ENCODE measurements at places on chromosomes 2 and 18.

DNA sequence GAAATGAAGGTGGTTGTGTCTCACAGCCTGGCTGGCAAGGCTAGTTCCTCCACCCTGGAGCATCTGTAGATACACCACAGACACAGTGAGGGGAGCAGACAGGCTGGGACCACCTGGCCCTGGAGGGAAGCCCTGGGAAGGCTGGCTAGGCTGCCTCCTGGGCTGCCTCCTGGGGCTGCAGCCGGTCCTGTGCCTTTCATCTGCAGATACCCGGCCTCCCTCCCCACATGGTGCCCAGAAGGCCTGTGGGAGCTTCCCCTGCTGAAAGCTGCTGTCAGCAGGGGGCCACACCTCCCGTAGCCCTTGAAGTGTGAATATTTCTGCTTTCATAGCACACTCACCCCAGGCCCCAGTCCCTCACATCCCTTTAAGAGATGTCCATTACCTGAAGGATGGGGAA, 37.6 kb downstream of the SDC1 start:
- DNase-seq, result no peak

DNA sequence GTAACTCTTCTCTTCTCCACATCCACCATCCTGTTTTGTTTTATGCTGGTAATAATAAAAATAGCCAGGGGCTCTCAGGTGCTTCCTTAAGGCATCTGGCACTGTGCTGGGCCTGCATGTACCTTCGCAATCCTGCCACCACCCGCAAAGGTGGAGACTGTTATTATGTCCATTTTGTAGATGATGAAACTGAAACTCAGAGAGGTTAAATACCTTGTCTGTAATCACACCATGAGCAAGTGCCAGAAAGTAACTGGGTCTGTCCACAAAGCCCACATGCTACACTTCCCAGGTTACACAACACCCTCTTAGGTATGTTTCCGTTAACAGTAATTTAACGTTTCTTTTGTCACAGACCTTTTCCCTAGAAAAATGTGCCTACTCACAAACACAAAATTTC, 27.0 kb downstream of the NRP2 start:
- DNase-seq, result no peak

GRCh38 chr2:101952551-101952950, 39.2 kb upstream of the IL1R2 start:
- DNase-seq, result no peak

- DNase-seq, result no peak
These were observed 93.7 kb downstream of the NOL4 start for GRCh38 chr18:34131006-34131405.

DNA sequence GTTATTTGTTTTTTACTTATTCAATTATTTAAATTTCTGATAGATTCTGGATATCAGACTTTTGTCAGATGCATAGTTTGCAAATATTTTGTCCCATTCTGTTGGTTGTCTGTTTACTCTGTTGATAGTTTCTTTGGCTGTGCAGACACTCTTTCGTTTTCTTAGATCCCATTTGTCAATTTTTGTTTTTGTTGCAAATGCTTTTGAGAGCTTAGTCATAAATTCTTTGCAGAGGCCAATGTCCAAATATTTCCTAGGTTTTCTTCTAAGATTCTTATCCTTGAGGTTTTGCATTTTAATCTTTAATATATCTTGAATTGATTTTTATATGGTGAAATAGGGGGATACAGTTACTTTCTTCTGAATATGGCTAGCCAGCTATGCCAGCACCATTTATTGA, 112.7 kb upstream of the SESTD1 start:
- no peak for DNase-seq

- DNase-seq, result peak; percentile 93
These were observed 24.9 kb downstream of the CIDEA start for GRCh38 chr18:12278741-12279682.

DNA sequence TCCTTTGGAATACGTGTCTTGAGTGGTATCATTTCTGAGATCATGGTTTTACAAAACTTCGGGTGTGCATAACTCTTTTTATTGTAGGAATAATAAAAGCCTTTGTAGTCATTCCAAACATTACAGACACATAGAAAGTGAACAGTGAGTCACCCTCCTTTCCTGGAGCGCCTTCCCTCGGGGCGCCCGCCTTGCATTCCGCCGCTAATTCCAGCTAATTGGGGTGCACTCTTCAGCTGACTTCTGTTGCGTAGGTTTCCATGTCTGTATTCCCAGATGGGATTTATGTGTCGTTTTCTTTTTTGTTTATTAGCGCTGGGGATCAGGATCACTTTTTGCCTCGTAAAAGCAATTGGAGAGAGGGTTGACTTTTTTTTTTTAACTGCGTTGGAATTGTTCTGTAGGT, 18.7 kb downstream of the SH3BP4 start:
- no peak for DNase-seq

GRCh38 chr2:5482929-5483331, 209.3 kb upstream of the SOX11 start:
- peak; percentile 5 for DNase-seq

GRCh38 chr18:13281406-13281805, 62.8 kb downstream of the LDLRAD4 start:
- DNase-seq, result no peak

DNA sequence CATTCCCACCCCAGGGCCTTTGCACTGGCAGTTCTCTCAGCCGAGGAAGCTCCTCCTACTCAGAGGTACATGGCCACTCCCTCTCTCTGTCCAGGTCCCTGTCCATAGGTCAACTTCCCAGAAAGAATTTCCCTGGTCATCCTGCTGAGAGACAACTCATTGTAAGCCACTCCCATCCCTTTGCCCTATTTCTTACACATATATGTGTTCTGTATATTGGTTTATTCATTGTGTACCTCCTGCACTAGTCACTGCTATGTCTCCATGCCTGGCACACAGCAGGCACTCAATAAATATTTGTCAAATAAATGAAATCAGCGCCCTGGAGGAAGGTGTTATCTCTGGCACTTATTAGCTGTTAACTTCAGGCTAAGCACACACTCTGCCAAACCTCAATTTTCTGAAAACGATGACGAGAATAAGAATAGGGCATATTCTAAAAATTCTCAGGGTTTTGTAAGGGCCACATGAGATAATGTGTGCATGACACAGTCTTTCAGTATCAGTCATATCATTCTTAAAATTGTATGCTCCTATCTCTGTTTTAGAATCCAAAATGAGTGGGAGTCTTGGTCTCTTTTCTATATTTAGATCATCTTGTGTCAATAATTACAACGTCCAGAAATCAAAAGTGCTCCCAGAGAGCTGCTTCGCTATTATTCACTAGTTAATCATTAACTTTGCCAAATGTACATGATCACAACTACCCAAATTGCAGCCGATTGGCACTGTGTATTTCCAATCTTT, 198.0 kb downstream of the ALK start:
- DNase-seq, result no peak

- DNase-seq, result no peak
These were observed 59.2 kb upstream of the ETAA1 start for GRCh38 chr2:67337903-67338302.

DNA sequence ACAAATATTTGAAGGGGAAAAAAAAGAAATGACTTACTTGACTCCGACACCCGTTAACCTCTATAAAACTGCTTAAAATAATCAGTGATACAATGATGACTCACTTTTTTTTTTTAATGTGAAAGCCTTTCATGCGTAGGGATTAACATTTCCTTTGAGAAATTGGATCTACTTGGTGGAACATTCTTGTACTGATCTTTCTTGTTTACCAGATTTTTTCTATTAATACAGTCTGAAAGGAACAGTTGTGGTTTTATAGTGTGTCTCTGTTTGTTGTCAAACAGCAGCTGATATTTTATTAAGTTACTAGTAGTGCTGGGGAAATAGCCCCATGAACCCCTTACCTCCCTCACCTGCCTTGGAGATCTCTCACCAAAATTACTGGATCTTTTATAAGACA, 40.2 kb upstream of the NEB start:
- DNase-seq, result peak; percentile 48

DNA sequence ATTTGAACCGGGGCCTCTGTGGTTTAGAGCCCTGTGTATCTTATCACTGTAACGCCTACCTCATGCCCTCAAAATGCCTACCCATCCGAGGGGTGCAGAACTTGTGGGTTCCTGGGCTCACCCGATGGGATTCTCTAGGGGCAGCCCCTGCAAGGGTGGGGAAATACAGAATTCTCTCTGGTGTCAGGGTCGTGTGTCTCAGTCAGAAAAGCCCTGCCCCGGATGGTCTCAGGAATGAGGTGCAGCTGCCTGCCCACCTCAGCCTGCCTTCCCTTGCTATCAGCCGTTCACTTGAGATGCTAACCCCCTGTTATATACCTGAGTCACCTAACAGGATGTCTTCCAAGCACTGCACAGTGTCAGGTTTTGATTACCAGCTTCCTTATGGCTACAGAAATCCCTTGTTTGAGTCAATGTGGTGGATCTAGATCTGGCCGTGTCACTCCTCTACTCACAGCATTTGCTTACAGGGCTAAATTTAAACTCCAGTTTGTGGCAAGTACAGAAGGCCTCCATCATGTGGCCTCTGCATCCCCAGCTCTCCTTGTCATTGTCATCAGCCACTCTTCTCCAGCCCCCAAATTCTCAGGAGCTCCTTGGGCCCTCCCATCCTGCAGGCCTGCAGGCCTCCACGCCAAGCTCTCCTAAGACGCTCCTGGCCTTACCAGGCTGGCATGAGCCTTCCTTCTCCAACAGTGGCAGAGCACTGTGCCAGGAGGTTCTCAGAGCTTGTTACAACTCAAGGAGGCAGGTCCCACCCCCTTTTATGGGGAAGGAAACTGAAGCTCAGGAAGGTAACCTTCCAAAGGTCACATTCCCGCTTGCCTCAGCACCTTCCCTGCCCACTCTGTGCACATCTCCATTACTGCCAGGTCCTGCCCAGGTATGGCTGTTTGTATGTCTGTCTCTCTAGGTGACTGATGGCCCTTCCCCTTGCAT, 14.3 kb upstream of the MAP3K2 start:
- DNase-seq, result no peak

DNA sequence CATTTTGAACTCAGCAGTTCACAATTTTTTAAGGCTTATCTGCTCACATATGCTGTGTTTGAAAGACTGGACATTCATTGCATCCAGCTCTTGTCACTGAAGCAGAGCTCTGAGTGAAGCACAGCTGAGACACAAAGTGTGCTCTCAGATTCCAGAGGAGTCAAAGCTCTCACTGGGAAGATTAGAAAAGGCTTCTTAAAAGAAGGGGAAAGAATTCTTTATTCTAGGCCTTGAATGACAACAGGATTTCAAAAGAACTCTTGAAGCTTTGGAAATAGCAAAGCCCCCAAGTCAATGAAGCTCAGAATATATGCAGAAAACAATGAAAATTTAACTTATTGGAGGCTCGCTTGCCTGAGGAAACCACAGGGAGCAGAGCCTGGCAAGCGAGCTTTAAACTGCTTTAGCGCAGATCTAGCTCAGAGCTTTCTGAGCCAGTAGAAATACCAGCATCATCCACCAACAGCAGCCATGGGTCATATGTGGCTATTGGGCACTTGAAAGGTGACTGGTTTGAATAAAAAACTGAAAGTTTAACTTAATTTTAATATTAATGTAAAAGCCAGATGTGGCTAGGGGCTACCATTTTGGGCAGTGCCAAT, 369.7 kb downstream of the OSR1 start:
- no peak for DNase-seq

GRCh38 chr2:232877940-232878511, 8.0 kb downstream of the SNORC start:
- no peak for DNase-seq

GRCh38 chr2:230627806-230628724, 84.6 kb upstream of the CAB39 start:
- DNase-seq, result no peak

- no peak for DNase-seq
These were observed 108.6 kb upstream of the RNF152 start for GRCh38 chr18:62001396-62001795.

GRCh38 chr18:45850021-45850420, 24.5 kb downstream of the SIGLEC15 start:
- no peak for DNase-seq

GRCh38 chr2:43034921-43035320, 191.5 kb downstream of the ZFP36L2 start:
- DNase-seq, result no peak

DNA sequence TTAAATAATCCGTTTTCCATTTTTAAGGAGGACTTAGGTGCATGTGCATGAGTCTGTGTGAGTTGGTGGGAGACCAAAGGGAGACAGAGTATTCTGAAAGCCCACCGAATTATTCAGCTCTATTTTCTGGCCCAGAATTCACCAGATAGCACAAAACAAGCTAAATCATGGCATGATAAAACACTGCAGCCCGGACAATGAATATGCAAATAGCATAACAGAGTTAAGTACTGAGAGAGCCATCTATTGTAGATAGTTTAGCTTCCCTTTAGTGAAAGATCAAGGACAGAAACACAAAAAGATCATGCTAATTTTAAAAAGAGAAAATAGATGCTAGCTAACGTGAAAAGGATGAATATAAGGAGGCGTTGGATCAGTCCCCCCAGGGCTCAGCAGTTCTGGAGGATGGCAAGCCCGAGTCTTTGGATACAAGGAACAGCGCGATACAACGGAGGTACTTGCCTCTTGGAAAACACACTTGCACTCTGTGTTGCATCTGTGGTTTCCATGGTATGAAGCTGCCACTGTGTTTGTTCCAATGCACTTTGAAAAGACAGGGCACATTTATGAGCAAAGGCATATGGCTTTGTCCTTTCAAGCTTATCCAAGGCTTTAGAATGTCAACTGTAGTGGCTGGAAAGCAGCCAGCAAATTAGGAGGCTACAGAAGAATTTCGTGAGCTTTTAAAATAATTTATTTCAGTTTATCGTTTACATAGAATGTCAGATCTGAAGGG, 119.9 kb downstream of the LYPD1 start:
- no peak for DNase-seq

DNA sequence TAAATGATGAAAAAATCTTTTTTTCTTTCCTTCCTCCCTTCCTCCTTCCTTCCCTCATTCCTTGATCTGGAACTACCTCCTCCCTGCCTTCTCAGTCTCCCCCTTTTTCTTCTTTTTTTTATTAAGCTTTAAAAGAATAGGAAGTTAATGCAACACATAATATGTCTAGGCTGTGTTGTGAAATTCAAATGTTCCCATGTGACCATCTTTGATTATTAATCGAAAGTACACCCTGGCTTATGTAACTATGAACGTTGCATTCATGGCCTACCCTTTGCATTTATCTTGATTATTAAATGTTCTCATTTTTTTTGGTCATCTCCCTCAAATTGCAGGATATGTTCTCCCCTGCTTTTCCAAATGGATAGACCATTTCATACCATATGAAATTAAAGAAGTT, 376.0 kb downstream of the DSEL start:
- DNase-seq, result no peak
